ENCODE measurements at places on chromosomes 2 and 18. TPM values are rescaled to one million over a fixed set of nuclear protein-coding genes. Genes with fewer than 3 reads are reported as not detected.

- DNase-seq, result no peak
These were observed 41.3 kb downstream of the RALB start for GRCh38 chr2:120294008-120294340.

DNA sequence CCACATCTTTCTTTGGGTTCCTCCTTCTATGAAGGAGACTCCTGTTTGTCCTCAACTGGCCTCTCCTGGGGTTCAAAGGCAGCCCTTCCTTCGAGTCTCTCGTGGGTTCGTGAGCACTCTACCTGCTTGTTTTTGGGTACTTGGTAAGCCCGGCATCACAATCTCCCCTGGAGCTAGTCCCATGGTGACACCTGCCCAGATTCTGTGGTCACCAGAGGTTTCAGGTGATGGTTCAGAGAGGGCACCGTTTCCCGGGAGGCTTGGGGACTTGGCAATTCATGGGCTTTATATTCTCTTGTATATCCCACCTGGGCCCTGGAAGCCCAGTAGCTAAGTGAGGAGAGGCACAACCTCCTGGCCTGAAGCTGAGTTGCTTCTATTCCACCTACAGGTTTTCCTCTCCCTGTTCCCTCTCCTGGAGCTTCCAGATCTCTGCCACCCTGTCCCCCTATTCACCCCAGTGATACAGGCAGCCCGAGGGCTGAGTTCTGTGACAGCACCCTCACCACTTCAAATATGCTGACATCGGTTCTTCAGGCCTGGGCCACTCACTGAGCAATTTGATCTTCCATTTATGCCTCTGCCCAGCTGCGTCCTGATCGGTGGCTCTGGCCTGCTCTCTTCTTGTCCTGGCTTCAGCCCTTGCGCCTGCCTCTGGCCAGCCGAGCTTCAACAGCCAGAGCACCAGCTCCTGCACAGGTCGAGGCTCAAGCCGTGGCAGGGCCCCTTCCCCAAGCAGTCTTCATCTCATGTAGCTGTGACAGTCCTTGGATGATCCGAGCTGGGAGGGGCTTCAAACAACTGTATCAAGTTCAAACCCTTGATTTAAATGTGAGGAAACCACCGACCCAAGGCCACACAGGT lies 91.5 kb downstream of the MSH2 start:
- DNase-seq, result no peak

- DNase-seq, result peak; percentile 66
These were observed 16.8 kb upstream of the ALPI start for GRCh38 chr2:232438951-232439757.

DNA sequence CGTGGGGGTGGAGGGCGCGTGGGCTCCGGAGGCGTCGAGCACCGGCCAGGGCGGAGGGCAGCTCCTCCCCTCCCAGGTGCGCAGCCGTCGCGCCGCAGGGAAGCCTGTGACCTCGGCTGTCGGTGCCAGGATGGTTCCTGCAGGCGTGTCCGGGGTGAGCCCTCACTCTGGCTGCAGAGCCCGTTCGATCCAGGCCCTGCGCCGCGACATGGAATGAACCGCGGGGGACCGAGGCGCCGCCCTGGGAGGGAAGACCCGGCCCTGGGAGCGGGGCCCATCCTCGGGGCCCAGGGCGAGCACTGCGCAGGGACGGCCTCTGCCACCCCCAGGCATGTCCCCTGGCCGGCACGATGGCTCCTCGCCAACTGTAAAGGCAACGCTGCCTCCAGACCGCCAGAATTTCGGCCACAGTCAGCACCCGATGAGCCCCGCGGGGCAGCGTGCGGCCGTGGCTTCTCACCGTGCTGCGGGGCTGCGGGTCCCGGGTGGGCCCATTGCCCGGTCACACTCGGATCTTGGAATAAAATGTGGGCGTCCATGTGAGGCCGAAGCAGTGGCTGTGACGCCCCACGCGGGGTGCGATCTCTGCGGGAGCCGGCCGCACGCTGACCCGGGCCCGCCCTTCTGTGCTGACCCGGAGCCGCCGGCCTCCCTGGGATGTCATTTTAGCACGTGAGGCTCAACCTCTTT lies 26.6 kb downstream of the SALL3 start:
- no peak for DNase-seq

- DNase-seq, result no peak
These were observed 321.9 kb upstream of the GALNT5 start for GRCh38 chr2:156935616-156936015.

- no peak for DNase-seq
These were observed 19.3 kb downstream of the SLC30A3 start for GRCh38 chr2:27243391-27244130.

The SAG gene
- not detected for total RNA-seq

The NEUROD1 gene
- not detected for total RNA-seq

The UGT1A6 gene
- 3.2 TPM for total RNA-seq
